ENCODE measurements at places on chromosomes 1 and 21.

DNA sequence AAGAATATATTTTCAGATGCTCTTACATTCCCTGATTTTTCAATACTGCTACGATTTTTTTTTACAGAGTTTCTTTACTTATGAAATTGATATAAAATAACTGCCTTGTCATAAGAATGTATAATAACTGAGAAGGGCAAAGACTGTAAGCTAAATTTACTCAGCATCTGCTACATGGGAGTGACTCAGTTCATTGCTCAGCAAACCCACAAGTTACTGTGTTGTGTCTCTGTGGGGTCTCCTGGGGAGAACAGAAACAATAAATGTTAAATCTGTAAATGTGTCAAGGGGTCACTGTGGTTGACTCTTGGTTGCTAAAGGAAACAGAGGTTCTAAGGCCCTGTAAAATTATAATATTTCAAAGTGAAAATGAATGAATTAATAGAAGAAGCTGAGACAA lies 210.3 kb upstream of the CACYBP start:
- no peak for DNase-seq

DNA sequence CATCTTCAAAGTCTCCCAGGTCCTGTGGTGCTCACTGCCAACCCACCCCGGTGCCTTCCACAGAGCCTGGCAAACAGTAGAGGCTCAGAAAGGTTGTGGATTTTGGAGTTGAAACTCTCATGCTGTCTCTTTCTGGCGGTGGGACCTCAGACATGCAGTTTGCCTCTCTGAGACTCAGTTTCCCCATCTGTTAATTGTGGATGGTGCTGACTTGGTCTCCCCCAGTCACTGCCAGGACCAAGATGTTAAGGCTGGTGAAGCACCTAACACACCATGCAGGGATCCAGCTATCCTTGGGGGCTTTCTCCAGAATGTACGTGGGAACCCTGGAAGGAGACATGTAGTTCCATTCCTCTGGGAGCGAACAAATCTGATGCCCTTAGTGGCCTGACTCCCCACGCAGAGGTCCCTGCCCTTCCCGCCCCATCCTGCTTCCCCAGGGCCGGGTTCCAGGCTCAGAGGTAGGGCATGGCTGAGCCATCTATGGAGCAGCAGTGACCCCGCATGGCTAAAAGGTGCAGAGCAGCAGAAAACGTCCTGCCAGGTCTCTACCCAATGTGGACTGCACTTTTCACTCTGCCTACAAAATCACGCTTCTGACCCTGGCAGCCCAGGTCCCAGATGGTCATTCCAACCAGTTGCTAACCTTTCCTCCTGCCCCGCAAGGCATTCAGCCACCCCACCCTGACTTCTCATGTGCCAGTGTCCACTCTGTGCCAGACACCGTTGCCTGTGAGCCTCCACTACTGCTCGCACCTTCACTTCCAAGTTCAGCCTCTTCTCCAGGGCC lies 9.2 kb upstream of the TTC22 start:
- DNase-seq: peak; percentile 67

DNA sequence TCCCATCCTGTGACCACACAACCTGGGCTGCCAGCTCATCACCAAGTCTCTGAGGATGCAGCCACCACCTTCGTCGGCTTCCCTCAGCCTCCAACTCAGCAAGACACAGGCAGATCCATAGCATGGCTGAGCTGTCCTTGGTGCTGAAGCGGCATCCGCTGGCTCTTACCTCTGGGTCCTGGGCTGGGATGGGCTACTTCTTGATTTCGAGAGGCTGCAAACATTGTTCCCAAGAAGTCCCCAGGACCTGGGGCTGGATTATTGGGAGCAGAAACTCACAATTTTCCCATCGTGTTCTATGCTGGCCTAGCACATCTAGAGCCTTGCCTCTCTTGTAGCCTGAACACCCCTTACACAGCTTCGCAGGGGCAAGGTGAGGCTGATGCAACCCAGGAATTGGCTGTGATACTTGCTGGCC lies 24.9 kb upstream of the C1QA start:
- peak; percentile 56 for DNase-seq

DNA sequence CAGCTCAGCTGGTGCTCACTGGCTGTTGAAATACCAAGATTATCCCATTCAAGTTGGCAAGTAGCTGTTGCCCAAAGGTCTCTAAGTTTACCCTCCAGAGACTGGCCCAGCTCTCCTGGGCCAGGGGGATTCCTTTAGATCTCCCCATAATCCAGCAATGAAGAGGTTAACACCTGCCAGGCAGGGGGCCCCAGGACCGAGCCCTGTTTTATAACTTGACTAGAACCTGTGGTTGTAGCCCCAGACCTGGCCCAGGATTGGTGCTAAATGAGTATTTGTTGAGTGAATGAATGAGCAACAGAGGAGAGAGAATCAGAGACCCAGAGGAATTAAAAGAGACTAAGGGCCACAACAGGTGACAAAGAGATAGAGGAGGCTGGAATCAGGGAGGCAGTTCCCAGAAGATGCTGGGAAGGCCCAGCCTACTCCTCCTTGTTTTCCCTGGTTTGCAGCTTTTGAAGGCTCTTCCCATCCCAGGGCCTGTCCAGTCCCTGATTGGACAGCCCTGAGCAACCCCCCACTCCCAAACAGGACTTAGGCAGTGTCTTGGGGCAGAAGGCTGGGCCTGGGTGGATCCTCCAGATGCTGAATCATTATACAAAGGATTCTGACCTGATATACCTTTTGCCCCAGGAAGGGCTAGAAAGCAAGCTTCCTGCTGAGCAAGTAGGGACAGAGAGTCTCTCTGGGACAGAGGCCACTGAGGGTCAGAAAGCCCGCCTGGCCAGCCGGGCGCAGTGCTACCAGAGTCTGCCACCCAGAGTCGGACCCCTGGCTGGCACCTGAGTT lies 2.4 kb upstream of the RHBG start:
- no peak for DNase-seq

DNA sequence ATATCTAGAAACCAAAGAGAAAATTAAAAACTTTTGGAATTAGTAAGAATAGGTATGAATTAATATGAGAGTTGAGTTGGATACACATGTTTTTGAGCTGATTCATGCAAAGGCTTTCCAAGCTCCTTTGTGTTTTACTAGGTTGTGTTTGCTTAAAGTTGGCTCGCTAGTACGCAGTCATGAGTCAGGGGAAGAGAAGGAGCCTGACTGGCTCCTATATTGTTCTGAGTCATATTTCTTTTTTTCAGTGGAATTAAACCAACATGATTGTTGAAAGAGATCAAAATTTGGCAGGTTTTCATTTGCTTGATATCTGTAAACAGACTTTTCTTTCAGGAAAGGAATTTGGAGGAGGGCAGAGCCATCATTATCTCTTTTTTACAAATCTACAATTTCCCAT lies 66.7 kb downstream of the MAGI3 start:
- DNase-seq: no peak

DNA sequence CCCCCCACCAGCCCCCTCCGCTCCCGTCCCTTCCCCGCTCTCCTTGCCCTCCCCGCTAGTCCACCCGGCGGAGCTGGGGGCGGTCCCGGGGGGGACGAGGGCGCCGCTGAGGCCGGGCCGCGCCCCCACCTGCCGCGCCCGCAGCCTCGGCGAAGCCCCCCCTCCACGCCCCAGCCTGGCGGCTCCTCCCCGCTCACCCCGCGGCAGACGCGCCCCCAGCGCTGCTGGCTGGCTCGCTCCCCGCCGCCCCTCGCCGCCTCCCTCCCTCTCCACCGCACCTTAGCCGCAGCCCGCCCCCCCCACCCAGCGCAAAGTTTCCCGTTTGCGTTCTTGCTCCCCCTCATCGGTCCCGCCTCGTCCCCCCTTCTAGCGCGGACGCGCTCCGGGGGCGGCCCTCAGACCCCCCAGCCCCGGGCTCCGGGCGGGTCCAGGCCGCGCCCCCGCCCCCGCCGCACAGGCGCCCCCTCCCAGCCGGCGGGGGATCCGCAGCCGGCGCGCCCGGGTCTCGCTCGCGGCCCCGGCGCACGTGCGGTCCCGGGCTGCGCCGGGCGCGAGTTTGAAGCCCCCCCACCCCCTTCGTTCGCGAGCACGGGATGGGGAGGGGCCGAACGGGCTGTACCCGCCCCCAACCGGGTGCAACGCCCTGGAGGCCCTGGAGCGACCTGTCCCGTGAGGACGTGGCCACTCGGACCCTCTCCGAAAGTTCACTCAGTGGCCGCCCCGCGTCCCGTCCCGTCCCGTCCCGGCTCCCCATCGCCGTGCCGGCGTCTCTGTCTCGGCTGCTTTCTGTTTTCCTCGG lies 623 bp downstream of the PTPRF start:
- peak; percentile 73 for DNase-seq

GRCh38 chr1:230120921-230121381 lies 53.9 kb downstream of the GALNT2 start:
- peak; percentile 55 for DNase-seq

GRCh38 chr1:6205849-6206519 lies at the start of gene RNF207:
Gene RNF207 (plus strand): TSS chr1:6206119. CDS start chr1:6206536, 417 bp downstream.
- DNase-seq: peak; percentile 86

DNA sequence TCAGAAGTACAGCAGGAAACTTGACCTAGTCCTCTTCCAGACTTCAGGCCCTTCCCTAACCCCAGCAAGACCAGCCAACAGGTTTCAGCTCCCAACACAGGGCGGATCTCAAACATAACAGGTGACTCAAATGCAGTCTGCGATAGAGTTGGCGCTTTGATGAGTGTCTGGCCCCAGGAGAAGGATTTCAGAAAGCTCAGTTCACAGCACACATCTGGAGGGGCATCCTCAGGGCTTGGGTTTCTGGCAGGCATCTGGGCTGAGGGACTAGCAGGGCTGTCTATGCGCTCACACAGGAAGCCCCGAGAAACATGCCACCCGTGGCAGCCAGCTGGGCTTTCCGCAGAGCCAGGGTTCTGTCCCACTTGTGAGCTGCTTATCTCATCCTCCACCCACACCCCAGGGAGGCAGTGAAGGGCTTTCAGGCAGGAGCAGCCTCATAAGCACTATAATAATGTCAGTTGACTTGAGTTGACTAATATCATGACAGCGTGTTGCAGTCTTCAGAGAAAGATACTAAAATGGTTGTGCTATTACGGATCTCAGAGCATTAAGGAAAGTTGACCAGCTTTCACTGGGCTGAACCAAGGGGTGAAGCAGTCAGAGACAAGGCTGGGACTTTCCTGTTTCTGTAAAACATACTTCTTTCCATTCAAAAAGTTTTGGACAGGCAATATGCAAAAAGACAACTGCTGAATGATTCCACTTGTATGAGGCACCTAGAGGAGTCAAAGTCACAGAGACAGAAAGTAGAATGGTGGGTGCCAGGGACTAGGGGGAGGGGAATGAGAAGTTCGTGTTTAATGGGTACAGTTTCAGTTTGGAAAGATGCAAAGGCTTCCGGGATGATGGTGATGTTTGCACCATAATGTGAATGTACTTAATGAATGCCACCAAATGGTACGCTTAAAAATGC lies 233.0 kb upstream of the IRF2BP2 start:
- DNase-seq: no peak

DNA sequence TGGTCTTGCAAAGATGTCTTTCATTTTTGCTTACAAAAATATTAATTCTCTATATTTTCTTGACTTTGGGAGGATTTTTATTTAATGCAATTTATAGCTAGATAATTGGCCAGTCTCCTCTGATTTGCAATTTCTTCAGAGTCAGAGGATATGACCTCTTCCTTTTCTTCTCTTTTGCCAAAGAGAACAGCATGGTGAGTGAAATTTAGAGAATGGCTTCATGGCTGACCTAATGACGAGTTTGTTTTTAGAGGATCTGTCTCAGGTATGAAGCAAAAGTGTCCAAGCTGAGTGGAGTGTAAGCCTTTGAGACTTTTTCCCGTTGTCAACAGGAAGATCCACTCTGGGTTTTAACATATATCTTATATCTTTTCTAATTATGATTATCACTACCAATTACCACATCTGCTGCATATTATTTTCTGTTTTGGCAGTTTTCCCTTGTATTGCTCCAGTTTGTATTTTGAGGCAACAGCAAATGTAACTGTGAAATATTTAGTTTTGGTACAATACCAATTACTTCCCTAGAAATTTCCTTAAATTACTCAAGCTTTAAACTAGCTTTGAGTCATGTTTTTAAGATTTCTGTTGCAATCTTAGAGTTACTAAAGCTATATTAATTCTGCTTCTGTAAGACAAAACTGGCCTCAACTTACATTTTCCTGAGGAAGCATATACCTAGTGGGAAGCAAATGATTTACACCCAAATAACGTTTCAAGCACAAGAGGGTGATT lies 332.8 kb upstream of the ZRANB2 start:
- DNase-seq: no peak

- no peak for DNase-seq
These were observed 51.1 kb downstream of the ATF6 start for GRCh38 chr1:161817176-161817730.

GRCh38 chr1:106536741-106537140 lies 519.7 kb upstream of the PRMT6 start:
- no peak for DNase-seq

DNA sequence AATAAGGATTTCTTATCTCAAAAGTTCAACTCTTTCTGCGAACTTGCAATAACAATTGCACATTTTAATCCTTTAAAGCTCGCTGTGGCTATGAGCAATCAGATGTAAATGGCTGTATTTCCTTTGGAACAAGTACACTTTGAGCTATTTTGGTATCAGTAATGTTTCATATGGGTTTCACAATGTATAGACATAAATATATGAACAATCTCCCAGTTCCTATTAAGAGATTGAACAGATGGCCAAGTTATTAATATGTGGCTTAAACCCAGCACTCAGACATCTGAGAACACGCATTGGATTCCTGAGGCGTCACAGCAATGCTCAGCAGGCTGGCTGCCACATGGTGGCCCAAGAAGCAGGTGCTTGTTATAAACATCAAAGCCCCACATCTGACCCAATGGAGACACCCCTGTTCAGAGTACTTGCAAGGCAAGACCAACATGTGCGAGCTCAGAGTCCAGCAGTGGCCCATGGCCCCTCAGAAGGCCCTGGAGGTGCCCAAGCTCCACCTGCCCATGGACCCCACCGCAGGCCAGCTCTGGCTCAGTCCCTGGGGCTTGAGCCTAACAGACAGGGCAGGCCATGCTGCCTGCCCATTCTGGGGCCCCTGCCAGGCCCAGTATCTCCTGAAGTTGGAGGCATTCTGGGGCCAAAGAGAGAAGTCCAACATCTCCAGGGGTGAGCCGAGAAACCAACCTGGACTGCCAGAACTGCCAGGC lies 23.7 kb downstream of the PSMG1 start:
- no peak for DNase-seq

GRCh38 chr1:50830621-50831020 lies 129.4 kb downstream of the FAF1 start:
- no peak for DNase-seq

- no peak for DNase-seq
These were observed 4.7 kb downstream of the ARHGEF11 start for GRCh38 chr1:157040802-157041201.

GRCh38 chr1:152048416-152049009 lies 11.7 kb upstream of the S100A11 start:
- peak; percentile 82 for DNase-seq

All from right kidney (tissue), 9 donors.